Brain microvascular endothelial cell (primary cell): ENCODE measurements at places on chromosomes 16 and 17.

GRCh38 chr16:84266451-84266850 is 26.6 kb upstream of the KCNG4 start:
- DNase-seq: peak; percentile 71

DNA sequence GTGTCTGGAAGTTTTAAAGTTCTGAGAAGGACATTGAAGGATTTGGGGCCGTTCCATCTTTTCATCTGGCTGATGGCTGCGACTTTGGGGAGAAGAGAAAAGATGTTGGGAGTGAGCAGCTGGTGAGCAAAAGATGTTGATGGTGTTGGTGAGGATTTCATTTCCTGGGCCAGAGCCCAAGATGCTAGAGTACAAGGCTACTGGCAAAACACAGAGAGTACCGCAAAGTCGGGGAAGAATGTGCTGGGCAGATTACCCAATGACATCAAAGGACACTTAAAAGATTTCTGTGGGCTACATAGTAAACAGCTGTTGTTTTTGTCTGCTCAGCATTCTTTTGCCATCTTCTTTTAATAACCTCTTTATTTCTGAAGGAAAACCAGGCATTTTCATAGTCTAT is 49.4 kb upstream of the GAS7 start:
- DNase-seq: no peak

GRCh38 chr17:28547623-28548416 is 4.6 kb downstream of the UNC119 start:
- DNase-seq: peak; percentile 60

GRCh38 chr17:69333561-69333960 is 6.6 kb upstream of the ABCA5 start:
- no peak for DNase-seq

DNA sequence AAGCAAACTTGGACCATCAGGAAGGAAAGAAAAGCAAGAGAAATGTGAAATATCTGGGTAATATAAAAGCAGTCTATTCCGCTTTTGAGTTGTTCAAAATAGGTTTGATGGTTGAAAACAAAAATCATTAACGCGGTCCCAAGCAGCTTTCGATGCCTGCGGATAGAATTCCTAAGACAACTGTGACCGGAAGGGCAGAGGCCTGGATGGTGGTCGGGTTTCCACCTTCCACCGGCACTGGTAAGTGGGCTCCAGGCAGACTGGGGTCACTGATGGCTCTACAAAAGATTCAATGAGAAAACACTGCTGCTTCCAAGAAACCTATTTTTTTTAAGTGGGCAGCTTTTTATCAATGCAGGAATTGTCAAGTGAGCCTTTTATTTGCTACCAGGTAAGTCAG is 49.8 kb downstream of the ZCCHC14 start:
- DNase-seq: no peak

DNA sequence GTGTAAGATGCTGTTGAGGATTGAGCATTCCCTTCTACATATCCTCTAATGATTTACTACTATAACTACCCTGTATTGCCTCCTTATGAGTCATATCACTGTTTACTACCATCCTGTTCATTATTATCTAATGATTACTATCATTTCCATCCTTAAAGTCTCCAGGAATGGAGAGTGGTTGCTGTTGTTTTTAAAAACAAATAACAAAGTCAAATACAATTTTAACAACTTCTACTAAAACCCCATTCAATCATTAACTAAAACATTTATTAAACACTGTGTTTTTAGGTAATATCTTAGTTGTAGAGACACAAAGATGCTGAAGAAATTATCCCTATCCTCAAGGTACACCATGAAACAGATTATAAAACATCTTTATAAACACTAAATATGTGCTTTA is 126.9 kb downstream of the BRIP1 start:
- no peak for DNase-seq

GRCh38 chr17:79054200-79054960 is 20.2 kb upstream of the ENGASE start:
- no peak for DNase-seq

- DNase-seq: no peak
These were observed 31.6 kb downstream of the IFT140 start for GRCh38 chr16:1580256-1580655.

DNA sequence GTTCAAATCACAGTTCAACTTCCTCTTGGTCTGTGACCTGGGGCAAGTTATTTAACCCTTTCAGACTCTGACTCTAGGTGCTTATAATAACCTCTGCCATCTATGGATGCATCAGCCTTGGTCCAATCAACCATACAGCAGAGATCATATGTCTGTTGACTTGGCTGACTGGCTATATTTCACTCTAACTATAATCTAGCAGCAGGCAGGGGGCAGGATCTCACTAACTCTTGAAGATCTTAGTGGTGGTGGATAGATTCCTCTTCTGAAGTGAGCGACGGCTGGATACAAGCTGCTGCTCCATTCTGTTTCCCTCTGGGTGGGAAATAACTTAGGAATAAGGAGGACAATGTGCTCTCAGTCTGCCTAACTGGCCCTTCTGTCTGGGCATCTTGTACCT is 146.6 kb downstream of the SKAP1 start:
- DNase-seq: no peak

GRCh38 chr17:83057397-83057761 is 22.0 kb upstream of the METRNL start:
- no peak for DNase-seq

GRCh38 chr17:68435876-68436842 is 21.1 kb downstream of the WIPI1 start:
- peak; percentile 78 for DNase-seq

- no peak for DNase-seq
These were observed 196.8 kb downstream of the CA10 start for GRCh38 chr17:51961689-51962088.

GRCh38 chr16:89969741-89970410 is 21.3 kb downstream of the DEF8 start:
- DNase-seq: no peak

GRCh38 chr17:64603987-64604386 is 58.1 kb downstream of the SMURF2 start:
- DNase-seq: no peak

DNA sequence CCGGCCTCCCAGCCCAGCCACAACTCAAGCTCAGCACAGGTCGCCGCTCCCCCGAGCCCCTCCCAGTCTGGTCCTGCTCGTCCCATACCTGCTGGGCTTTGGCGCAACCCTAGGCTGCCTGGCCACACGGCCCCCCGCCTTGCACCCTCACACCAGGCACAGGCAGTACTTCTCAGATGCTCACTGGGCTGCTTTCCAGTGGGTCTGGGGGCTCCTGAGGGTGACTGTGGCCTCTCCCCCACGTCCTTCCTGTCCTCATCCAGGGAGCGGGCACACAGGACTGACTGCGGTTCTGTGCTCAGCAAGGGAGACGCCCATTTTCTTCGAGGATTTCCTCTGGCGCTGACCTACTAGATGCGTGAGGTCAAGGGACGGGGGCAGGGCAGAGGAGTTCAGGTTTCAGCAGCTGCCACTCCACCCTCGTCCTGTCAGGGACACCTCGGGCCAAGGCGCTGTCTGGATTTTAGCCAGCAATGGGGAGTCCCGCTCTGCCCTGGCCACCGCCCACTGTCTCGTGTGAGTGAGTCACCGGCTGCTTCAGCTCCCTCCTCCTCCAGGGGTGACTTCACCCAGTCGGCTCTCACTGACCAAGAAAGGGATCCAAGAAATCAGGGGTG is 115.8 kb downstream of the NPIPB11 start:
- DNase-seq: peak; percentile 90

DNA sequence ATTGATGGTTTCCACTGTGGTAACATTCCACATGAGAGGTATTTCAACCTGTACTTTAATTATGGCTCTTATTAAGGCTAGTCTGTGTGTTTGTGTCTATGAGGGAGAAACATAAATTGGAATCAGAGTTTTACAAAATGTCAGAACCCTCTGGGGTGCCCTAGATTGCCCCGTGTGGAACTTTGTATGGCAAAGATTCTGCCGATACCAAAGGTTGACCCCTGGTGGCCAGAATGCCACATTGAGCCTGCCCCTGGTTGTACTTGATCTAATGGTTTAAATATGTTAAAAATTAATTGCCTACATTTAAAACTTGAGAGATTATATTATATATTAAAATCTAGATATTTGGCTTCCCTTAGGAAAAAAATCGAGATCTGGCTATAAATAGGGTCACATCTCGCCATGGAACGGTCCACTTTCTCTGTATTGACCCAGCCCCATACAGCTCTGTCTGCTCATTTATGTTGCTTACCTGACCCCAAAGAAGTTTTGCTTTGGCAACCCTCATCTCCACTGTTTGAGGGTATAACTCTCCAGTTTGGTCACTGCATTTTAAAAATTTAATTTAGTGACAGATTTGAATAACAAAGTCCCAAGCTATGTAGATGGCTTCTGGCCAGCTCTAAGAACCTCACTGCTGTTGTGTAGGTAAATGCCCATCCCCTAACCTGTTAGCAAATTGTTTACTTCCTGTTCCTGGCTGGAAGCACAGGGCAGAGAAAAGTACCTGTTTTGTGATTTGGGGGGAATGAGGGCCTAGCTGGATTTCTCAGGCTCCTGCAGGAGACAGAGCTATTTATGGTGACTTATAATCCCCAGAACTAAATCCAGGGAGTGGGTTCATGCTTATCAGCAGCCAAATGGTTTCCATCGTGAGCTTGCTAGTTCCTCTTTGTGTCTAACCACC is 95.0 kb downstream of the PLCG2 start:
- DNase-seq: peak; percentile 48

GRCh38 chr16:10765772-10766171 is 22.1 kb downstream of the NUBP1 start:
- no peak for DNase-seq

- DNase-seq: peak; percentile 22
These were observed 223.2 kb upstream of the PSMD7 start for GRCh38 chr16:74073456-74073855.

GRCh38 chr16:23163921-23164320 is 14.7 kb upstream of the USP31 start:
- no peak for DNase-seq

DNA sequence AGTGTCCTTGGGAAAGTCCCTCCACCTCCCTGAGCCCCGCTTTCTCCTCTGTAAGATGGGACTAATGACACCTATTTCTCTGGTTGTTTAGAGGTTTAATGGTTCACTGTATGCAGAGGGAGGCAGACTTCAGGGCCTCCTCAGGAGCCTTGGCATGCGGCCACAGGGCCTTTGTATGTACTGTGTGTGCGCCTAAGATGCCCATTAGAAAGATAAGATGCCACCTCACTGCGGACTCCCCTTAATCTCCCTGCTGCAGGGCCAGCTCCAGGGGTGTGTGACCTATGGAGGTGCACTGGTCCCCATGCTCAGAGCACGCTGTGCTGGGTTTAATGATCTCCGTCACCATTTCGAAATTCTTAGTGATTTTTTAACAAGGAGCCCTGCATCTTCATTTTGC is 59.3 kb downstream of the TMEM235 start:
- no peak for DNase-seq

DNA sequence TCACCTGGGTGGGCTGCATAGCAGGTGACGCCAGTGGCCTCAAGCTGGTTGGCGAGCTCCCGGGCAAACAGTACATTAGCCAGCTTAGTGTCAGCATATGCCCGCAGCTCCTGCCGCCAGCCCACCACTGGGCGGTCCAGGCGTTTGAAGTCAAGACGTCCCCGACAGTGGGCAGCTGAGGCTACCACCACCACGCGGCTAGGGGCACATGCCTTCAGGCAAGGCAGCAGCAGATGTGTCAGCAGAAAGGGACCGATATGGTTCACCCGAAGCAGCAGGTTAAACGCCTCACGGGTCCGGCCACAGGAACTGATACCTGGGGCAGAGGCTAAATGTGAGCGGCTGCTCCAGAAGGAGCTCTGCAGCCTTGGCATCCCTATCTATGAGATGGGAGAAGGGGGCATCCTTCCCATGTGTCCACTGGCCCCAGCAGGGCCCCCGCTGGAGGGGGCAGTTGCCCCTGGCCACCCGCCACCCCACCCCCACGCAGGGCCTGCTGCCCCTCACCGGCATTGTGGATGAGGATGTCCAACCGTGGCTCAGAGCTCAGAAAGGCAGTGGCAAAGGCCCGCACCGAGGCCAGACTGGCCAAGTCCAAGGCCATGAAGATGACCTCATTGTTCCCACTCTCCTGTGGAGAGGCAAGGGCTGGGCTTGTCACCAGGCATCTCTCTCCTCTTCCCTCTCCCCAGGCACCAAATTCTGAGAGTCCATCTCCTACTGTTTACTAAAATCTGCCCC is 1.7 kb downstream of the DHRS13 start:
- no peak for DNase-seq

GRCh38 chr16:46582313-46582712 is 38.9 kb downstream of the SHCBP1 start:
- no peak for DNase-seq

GRCh38 chr17:64262198-64262999 is 661 bp downstream of the TEX2 start:
- no peak for DNase-seq

DNA sequence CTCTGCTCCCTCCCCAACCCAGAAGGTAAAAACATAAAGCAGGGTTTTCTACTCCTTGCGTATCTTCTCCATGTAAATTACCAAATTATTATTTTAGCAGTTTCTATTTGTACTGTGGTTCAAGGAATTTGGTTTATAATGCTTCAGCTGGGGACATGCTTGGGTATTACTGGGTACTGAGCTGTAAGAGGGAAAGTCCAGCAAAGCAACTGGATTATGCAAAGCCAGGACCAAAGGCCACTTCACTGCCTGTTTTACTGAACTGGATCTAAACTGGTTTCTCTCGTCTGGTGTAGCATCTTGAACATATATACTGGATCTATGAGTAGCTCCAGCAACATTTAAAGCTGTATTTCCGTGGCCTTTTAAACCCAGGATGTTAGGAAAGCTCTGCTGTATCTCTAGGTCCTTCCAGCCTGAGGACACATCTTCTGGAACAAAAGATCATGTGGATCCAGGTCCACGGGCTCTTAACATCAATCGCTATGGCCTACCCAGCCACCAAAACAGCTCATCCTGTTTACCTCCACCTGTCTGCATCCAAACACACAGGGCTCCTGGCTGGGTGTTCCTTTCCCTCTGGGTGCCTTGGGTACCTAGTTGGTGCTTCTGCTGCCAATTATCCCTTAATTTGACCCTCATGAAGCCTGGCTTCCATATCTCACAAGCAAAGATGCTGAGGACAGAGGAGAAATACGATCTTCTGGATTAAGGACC is 7.2 kb downstream of the PMP22 start:
- no peak for DNase-seq

GRCh38 chr17:76640550-76641380 is 2.8 kb downstream of the ST6GALNAC1 start:
- DNase-seq: no peak

GRCh38 chr17:72978593-72979218 is 113.8 kb downstream of the SLC39A11 start:
- no peak for DNase-seq

GRCh38 chr17:44788139-44788538 is 29.4 kb downstream of the ADAM11 start:
- DNase-seq: no peak
